ENCODE measurements at places on chromosomes 6 and 20.

GRCh38 chr6:140671926-140672325 lies 1297.5 kb upstream of the CITED2 start:
- no peak for DNase-seq

DNA sequence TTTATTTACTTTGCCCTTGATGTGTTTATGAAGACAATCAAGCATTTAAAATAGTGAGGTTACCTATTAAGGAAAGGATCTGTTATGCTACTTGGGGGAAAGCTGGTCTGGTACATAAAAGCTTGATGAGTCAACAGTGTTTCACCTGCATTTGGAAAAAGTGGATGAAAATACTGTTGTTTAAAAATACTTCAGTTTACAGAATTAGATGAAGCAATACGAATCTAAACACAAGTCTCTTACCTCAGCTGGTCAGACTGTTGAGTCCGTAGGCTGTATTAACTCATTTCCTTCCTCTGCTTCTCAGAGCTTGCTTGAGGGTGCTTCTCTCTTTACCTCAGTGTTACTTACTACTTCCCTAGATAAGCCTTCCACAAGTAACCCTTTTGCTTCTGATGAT lies 36.1 kb downstream of the NKX2-4 start:
- no peak for DNase-seq

GRCh38 chr6:159952289-159953005 lies 16.4 kb upstream of the IGF2R start:
- no peak for DNase-seq

- DNase-seq = peak; percentile 19
These were observed 150.4 kb downstream of the BFSP1 start for GRCh38 chr20:17380801-17381200.

DNA sequence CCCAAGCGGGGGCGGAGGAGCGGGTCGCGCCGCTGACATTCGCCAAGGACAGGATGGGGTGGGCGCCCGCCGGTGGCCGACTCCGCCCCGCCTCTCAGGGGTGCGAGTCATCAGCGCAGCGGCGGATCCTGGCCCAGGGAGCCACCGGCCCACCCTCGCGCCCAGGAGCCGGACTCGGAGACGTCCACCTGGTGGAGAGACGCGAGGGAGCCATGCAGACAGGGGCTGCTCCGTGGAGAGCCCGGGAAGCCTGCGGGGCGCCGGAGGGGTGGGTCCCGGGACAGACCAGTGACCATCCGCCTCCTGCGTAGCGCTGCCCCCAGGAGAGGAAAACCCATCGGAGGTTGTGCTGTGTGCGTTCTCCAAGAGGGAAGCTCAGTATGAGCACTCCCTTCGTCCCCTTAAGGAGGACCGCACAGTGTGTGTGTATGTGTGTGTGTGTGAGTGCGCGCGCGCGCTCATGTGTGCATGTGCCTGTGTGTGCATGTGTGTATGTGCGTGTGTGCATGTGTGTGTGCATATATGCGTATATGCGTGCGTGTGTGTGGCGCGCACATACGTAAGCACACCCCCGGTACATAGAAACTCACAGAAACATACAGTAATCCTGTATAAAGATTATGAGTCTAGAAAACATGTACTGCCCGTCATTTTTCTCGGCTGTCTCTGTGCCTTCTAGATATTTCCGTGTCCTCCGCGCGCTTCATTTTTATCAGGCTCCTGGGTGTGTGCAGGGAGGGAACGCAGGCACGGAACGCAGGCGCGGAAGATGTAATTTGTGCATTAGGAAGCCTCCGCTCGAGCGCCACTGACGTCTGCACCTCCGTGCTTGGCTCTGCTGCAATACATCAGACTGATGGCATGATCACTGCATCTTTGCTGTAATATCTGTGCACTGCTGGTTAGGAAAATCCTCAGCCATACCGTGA lies 158.9 kb downstream of the TBXT start:
- no peak for DNase-seq

- no peak for DNase-seq
These were observed 275.0 kb upstream of the FLRT3 start for GRCh38 chr20:14612391-14612790.

- DNase-seq = no peak
These were observed 22.9 kb downstream of the HLA-DRA start for GRCh38 chr6:32462609-32463008.

GRCh38 chr6:148461986-148462577 lies 119.4 kb downstream of the SASH1 start:
- no peak for DNase-seq

DNA sequence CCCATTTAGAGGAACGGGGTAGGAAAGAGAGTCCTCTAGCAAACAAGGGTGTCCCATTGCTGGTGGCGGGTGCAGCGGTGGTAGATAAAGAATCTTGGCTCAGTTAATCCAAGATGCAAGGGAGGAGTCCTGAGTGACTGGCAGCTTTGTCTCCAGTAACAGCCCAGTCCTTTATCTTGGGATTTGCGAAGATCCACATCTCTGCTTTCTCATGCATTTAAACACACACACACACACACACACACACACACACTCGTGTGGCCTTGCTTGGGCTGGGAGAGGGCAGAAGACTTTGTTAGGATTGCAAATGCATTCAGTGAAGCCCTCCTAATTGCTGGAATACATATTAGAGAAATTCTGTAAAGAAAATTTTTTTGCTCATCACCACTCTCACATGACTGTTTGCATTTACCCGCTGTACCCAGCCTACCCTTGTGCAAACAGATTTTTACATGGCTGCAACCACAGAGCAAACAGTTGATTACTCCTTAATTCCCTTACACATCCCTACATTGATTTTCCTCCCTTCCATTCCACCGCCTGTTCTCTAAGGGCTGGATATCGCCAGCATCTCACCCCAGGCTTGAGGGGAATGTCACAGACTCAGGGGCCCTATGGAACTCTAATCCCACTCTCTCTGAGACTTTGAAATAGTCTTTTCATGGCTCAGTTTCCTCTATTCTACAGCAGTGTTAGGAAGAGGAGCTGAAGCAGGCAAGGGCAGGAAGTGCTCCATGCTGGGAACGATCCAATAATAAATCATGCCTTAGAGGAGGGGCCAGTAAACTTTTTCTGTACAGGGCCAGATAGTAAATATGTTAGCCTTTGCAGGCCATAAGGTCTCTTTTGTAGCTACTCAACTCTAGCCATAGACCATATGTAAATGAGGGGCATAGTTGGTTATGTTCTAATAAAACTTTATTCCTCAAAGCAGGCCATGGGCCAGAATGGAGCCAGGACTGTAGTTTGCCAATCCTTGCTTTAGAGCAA lies 3.5 kb downstream of the C6orf132 start:
- no peak for DNase-seq

- DNase-seq = no peak
These were observed 148.9 kb downstream of the TMEM200A start for GRCh38 chr6:130514712-130515111.

DNA sequence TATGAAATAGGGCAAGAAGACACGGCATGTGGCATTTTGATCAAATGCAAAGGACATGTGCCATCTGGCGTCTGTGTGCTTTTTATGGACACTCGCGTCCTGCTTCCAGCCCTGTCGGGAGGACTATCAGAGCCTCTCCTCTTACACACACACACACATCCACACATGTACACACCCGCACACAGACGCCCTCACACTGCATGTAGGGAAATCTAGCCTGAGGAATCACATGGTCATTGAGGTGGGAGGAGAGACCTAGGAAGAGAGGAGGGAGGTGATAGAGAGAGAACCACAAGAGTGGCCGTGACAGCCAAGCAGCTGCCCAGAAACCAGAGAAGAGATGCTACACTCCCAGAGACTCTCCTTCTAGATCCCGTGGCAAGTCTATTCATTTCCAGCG lies 105.9 kb upstream of the CDYL start:
- DNase-seq = no peak

- DNase-seq = peak; percentile 41
These were observed at the start of gene ACSS2 for GRCh38 chr20:34876406-34877282. TSS of gene ACSS2 (plus strand) at chr20:34876612. CDS start at chr20:34876646, 34 bp downstream.

DNA sequence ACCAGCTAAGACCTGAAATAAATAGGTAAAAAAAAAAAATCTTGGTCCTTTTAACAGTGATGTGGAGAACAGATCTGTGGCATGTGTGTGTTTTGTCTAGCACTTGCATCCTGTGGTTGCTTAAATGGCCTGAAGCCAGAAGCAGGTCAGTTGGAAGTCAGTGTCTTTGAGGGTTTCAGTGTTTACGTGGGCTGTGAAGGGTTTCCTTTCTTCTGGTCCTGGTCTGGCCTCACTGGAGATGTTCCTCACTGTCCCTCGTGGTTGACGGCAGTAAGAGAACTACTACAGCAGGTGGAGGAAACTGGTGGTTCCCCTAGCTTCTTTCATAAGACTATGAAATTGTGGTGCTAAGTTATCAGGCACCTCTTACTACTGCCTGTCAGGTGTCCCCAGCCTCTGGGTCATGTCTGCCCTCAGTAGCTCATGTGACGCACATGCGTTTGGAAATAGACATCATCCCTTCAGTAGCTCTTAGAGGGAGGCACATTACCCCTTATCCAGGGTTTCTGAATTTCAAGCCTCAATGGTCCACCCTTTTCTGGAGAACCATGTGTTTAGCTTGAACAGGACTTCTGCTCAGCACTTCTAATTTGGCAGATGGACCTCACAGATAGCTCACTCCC lies 59.4 kb upstream of the SCP2D1 start:
- no peak for DNase-seq

DNA sequence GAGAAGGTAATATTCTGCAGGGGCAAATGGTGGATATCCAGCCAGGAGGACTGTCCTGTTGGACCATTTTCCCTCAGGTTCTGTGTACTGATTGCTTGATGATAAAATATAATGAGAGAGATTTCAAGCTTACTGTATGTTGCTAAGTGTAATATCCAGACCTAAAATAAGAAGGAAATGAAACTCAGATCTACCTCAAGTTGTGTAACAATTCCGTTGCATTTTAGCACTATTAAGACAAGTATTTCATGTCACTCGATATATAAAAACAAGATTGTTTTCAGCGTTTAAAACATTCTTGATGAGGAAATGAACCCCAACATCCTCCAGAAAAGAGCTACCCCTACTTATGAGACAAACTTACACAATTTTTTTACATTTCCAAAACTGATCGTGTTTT lies 57.2 kb downstream of the RGS17 start:
- no peak for DNase-seq

- DNase-seq = peak; percentile 30
These were observed 161.7 kb downstream of the SYCP2 start for GRCh38 chr20:59771506-59772372.

DNA sequence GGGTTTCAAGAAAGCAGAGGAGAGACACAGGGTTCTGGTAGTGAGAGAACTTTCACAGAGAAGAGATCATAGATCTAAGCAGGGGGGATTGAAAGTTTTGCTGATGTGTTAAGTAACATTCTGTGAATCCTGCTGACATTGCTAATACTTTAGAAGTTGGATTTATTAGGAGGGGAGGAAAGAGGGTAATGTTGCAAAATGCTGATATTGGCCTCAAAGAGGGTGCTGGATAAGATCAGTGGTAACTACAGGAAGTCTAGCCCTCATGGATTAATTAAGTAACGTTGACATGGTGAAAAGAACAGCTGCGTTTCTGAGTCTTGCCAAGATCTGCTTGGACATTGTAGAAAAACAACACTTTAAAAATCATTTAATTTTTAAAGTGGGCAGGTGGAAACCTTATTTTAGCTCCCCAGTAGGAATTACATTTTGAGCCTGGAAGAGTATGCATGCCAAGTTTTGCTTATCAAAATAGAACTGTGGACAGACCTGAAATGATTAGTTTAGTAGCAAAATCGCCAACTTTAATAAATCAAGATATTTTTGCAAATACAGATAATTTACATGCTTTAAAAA lies 606.0 kb upstream of the HTR1E start:
- no peak for DNase-seq

DNA sequence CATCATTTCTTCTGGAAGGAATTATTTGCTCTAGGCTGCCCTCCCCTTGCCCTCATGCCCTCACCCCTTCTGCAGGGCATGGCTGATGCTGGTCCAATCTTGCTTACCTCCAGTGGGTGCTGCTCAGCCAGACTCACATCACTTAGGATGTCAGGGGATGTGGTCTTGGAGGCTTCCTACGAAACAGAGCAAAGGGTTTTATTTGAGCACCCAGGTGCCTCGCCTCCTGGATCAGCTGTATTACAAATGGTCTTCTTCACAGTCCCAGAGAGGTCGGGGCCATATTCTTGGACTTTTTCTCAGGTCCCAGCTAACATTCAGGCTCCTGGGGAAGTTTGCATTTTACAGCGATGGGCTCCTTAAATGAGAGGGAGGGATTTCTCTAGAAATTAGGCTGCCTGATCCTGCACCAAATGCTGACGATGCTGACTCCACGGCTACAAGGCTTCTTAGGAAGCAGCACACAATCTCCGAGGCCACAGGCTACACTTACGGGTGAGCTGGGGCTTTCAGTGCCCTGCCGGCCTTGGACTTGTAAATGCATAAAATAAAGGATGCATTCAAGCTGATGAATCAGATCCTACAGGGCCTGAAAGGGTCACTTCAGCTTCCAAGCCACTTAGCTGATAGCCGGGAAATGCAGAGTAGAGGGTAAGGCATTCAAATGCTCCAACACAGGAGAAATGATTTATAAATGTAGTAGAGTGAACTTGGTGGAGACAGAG lies 159.8 kb upstream of the ECI2 start:
- no peak for DNase-seq

DNA sequence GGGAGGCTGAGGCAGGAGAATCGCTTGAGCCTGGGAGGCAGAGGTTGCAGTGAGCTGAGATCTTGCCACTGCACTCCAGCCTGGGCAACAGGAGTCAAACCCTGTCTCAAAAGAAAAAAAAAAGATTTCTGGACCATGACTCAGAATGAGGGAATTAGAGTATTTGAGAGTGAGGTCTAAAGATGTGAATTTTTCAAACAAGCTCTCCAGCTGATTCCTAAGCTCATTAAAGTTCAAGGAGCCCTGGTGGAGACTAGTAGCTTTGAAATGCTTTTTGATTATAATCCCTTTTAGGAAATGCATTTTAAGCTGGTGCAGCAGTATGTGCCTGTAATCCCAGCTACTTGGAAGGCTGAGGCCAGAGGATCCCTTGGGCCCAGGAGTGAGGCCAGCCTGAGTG lies 21.8 kb upstream of the SRF start:
- no peak for DNase-seq

DNA sequence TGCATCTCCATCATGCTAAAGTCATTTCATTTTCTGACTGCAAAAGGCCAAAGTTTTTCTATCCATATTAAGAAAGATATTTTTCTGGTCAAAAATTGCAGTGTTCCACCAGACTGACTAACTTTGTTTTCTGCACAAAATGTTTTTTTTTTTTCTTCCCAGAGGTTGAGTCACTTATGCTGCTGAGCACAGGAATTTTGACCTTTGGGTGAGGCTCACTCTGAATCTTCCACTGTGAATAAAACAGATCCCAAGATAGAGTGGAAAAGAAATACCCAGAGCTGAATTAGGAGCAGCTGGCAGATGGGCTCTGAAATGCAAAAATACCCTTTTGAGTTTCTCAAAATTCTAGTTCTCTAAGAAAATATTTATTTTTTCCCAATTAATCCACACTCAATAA lies 996.8 kb downstream of the KIF16B start:
- no peak for DNase-seq

DNA sequence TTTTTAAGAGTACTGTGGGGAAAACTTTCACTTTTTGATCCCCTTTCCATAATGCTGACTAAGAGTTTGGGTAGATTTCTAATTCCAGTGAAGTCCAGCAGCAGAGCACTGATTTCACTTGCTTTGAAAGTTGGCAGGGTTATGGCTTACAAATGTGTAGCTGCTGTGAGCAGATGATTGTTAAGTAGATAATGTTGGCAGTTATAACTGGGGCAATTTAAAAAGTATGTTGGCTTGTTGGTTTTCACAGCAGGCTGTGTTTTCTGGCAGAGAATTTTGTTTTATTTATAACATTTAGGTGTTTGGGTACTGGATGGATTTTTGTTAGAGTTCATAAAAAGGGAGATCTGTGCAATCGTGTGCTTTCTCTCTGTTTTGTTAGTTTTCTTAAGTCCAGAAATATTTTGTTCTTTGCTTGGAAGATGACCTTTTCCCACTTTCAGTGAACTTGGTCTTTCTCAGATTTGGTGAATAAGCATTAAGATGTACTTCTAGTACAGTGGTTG lies 31.4 kb downstream of the AFDN start:
- no peak for DNase-seq

All from NCI-H2171 treated with DMSO at 0.1 percent for 48 hours (cell line).